IMR-90 (cell line): ENCODE measurements at places on chromosomes 5 and 9.

GRCh38 chr9:14347406-14348122 is 33.6 kb upstream of the NFIB start:
- H3K27ac ChIP-seq = no peak overlapping the region
- DNase-seq = no peak
- peaks cover 2% of the 10 kb centered on the region; the same call in 1 of the 2 replicates for H3K4me1 ChIP-seq
- H3K36me3 ChIP-seq = no peaks in the 10 kb centered on the region
- peaks cover 95% of the 10 kb centered on the region for H3K27me3 ChIP-seq

GRCh38 chr5:90169078-90169477 is 240.5 kb downstream of the CETN3 start:
- no peak overlapping the region for H3K4me3 ChIP-seq
- DNase-seq = no peak
- H3K27ac ChIP-seq = no peak overlapping the region
- H3K4me1 ChIP-seq = no peaks in the 10 kb centered on the region
- H3K36me3 ChIP-seq = no peaks in the 10 kb centered on the region

DNA sequence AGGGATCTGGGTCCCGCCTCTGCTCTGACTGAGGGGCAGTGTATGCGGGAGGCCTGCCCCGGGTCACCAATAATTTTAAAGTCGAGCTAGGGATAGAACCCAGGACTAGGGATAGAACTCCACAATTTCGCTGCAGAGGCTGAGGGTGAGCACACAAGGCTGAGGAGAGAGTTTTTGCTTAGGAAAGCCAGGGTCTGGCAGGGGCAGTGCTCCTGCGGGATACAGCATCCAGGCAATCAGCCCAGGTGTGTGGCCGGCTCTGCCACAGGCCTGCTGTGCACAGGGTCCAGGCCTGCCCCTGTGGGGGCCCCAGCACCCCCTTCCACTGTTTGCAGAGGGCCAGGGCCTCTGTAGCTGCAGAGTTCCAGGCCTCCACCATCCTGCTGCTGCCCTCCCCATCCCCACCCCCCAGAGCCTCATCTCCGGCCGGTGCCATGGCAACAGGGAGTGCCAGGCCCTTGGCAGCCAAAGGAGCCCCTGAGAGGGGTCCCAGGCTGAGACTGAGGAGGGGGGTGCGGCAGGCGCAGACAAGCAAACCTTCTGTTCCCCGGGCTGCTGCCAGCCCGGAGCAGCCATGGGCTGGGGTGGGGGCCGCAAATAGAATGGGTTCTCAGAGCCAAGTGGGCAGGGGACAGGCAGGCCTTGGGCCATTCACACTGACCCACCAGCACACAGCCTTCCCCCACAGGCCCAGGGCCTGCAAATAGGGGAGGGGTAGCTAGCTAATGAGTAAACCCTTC is 8.6 kb downstream of the PDGFRB start:
- H3K27ac ChIP-seq = peak overlapping the region; percentile 29
- H3K4me1 ChIP-seq = peaks cover 52% of the 10 kb centered on the region
- peaks cover 46% of the 10 kb centered on the region for H3K36me3 ChIP-seq
- no peak for DNase-seq
- H3K27me3 ChIP-seq = no peaks in the 10 kb centered on the region

DNA sequence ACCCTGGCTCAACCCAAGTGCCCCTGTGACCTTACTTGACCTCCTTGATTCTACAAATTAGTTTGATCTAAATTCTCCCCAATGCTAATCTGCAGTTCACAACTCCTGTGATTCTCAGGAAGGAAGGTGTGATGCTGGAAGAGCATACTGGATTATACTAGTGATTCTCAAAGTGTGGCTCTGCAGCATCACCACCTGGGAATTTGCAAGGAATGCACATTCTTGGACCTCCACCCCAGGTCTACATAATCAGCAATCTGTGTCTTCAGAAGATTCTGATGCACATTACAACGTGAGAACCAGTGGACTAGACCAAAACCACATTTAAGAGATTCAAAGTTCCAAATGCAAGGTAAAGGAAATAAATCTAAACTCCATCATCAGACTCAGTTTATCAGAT is 198.6 kb downstream of the AGTPBP1 start:
- no peaks in the 10 kb centered on the region for H3K36me3 ChIP-seq
- no peak overlapping the region for H3K4me3 ChIP-seq
- no peaks in the 10 kb centered on the region for H3K27me3 ChIP-seq
- H3K4me1 ChIP-seq = no peaks in the 10 kb centered on the region
- no peak overlapping the region for H3K27ac ChIP-seq

- no peak for DNase-seq
- H3K4me1 ChIP-seq = peaks cover 2% of the 10 kb centered on the region; the same call in 1 of the 2 replicates
- no peak overlapping the region for H3K4me3 ChIP-seq
- H3K36me3 ChIP-seq = no peaks in the 10 kb centered on the region
- no peak overlapping the region for H3K27ac ChIP-seq
- no peaks in the 10 kb centered on the region for H3K27me3 ChIP-seq
Observed at GRCh38 chr5:93995126-93995621, 253.8 kb upstream of the POU5F2 start.

DNA sequence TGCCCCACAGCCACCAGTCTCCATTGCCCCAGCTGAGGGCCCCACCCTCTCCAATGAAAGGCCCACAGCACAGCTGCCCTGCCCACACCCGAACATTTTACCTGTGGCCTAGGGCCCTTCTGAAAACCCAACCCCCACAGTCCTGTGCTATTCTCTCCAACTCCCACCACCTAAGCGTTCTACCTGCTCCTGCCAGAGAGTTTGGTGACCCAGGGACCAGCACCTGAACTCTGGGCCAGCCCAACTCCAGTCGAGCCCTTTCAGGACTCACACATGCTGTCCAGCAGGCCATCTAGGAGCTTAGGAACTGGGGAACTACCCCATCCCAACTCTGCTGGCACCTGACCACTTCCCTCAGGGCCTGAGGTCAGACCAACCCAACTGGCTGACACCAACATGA is 562.3 kb downstream of the DNAH5 start:
- H3K36me3 ChIP-seq = no peaks in the 10 kb centered on the region
- no peaks in the 10 kb centered on the region for H3K4me1 ChIP-seq
- DNase-seq = no peak
- no peaks in the 10 kb centered on the region for H3K27me3 ChIP-seq
- no peak overlapping the region for H3K27ac ChIP-seq

DNA sequence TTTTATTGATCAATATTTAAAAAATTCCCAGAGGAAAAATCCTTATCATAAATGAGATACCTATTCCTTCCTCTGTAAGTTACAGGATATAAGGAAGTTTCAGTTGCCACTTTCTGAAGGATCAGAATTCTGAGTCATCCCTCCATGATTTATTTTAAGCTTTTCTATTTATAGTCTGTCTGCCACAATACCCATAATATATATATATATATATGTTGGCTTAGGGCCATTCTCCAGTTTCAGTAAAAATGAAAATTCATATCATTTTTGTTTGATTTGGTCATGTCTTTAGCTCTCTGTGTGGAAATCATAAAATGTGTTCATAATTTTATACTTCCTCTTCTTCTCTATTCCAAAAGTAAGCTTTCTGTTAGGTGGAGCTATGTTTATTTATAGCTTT is 215.8 kb upstream of the CYLC2 start:
- no peaks in the 10 kb centered on the region for H3K4me1 ChIP-seq
- H3K27me3 ChIP-seq = no peaks in the 10 kb centered on the region
- no peak overlapping the region for H3K27ac ChIP-seq
- no peaks in the 10 kb centered on the region for H3K36me3 ChIP-seq
- no peak for DNase-seq

GRCh38 chr9:109143881-109144562 is 23.0 kb downstream of the FRRS1L start:
- peaks cover 8% of the 10 kb centered on the region for H3K27me3 ChIP-seq
- peak; percentile 13 for DNase-seq
- H3K27ac ChIP-seq = no peak overlapping the region
- no peaks in the 10 kb centered on the region for H3K4me1 ChIP-seq
- H3K4me3 ChIP-seq = no peak overlapping the region
- H3K36me3 ChIP-seq = no peaks in the 10 kb centered on the region

- no peaks in the 10 kb centered on the region for H3K36me3 ChIP-seq
- H3K27me3 ChIP-seq = no peaks in the 10 kb centered on the region
- H3K4me1 ChIP-seq = no peaks in the 10 kb centered on the region
- no peak overlapping the region for H3K27ac ChIP-seq
- no peak for DNase-seq
- H3K4me3 ChIP-seq = no peak overlapping the region
Observed at GRCh38 chr5:5217371-5217770, 77.2 kb downstream of the ADAMTS16 start.

- H3K27me3 ChIP-seq = no peaks in the 10 kb centered on the region
- H3K36me3 ChIP-seq = no peaks in the 10 kb centered on the region
- H3K4me3 ChIP-seq = no peak overlapping the region
Observed at GRCh38 chr9:106420511-106420944, 442.4 kb upstream of the ZNF462 start.

DNA sequence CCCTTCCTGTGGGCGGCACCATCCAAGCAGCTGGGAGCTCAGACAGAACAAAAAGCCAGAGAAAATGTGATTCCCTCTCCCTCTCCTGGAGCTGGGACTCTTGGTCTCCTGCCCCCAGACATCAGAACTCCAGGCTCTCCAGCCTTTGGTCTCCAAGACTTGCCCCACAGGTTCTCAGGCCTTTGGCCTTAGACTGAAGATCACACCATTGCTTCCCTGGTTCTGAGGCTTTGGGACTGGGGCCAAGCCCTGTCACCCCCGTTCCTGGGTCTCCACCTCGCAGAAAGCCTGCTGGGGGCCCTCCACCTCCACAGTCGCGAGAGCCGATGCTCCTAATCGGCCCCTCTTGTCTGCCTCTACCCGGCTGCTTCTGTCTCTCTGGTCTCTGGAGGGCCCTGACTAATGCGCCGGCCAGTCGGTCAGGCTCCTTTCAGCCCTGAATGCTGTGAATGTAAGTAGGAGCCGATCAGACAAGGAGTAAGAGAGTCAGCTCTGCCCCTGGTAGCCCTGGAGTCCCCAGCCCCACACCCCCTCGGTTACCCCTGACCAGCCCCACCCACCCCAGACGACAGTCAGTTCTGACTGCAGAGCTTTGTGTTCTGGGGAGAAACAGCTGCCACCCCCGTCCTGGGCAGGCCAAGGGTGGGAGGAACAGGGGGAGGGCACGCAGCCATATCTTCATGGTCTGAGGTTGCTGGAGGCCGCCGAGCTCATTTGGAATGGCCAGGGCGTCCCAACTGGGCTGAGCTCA is 57.5 kb downstream of the VAV2 start:
- DNase-seq = no peak
- no peak overlapping the region for H3K4me3 ChIP-seq
- peaks cover 12% of the 10 kb centered on the region for H3K36me3 ChIP-seq
- H3K4me1 ChIP-seq = peaks cover 17% of the 10 kb centered on the region
- H3K27ac ChIP-seq = no peak overlapping the region
- no peaks in the 10 kb centered on the region for H3K27me3 ChIP-seq

DNA sequence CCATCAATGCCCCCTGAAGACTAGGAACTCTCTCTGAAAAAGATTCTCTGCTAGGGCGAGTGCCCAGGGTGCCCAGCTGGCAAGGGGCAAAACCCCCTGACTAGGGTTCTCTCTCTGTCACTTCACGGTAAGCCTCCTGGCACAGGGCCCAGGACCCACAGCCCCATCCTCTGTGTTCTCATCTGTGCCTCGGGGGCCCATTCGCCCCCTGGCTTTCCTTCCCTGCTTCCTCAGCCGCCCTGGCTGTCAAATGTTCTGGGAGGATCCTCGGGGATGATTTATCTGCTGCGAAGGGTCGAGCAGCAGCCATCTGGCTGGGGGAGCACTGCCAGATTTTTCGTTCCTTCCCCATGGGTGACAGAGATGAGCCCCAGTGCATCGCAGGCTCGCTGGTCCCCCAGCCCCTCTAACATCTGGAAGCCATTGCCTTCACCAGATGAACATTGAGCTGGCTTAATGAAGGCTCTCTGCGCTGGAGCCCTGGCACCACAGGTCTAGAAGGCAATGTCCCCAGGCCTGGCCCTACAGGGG is 24.2 kb downstream of the HMCN2 start:
- no peak overlapping the region for H3K27ac ChIP-seq
- peaks cover 84% of the 10 kb centered on the region for H3K27me3 ChIP-seq
- peaks cover 3% of the 10 kb centered on the region; the same call in 1 of the 2 replicates for H3K4me1 ChIP-seq
- H3K4me3 ChIP-seq = no peak overlapping the region
- H3K36me3 ChIP-seq = no peaks in the 10 kb centered on the region

- DNase-seq = no peak
- H3K27ac ChIP-seq = no peak overlapping the region
- H3K4me1 ChIP-seq = no peaks in the 10 kb centered on the region
- no peaks in the 10 kb centered on the region for H3K36me3 ChIP-seq
- no peak overlapping the region for H3K4me3 ChIP-seq
Observed at GRCh38 chr5:4058899-4059298, 463.3 kb downstream of the IRX1 start.

DNA sequence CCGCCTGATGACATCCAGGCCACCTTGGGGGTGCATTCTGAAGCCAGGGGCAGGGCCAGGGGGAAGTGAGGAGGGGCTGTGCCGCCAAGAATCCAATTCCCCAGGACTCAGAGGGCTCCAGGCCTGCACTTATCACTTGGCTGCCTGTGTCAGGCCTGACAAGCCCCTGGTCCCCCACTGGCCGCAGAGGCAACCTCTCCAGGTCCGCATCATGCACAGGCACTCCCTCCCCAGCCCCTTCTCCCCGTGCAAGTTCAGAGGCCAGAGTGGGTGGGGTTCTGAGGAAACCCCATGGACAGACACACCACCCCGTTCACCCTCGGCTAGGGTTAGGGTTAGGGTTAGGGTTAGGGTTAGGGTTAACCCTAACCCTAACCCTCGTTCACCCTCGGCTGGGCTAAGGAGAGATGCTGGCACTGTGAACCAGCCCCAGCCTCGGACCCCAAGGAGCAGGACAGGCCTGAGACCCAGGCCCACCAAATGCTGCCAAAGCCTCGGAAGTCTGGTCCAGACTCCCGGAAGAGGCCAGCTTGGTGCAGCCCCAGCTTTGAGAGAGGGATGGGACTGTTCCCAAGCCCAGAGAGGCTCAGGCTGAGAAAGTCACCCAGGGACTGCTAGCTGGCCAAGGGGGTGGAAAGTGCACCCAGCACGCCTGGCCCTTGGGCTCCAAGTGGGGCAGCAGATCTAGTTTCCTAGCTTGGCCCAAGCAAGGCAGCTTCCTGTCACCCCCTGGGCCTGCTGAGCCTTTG is 4.9 kb downstream of the LCN2 start:
- no peaks in the 10 kb centered on the region for H3K4me1 ChIP-seq
- peaks cover 14% of the 10 kb centered on the region; the same call in 1 of the 2 replicates for H3K27me3 ChIP-seq
- no peak for DNase-seq
- H3K27ac ChIP-seq = no peak overlapping the region

DNA sequence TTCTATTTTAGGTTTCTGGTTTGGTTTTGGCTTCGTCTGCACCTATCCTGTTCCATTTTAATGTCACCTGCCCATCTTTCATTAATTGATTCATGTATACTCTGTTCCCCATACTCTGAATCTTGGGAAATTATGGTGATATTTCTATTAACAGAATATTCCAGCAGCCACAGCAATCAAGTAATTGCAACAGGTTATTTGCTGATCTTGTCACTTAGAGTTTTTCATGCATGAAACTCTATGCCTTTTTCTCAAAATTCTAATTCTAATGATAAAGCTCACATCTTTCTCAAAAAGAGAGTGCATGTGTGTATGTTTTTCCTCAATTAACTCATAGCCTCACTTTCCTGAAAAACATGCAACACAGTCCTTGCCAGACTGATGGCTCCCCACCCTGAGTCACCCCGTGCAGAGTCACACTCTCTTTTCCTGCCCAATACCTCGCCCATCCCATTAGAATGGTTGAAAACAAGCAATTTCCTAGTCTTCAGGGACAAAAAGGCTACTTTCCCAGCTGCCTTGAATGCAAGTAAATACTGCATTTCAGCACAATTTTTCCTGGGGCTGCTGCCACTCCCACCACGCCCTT is 15.6 kb downstream of the GFRA3 start:
- H3K27me3 ChIP-seq = peaks cover 30% of the 10 kb centered on the region
- H3K4me1 ChIP-seq = no peaks in the 10 kb centered on the region
- no peak for DNase-seq
- H3K27ac ChIP-seq = no peak overlapping the region
- H3K36me3 ChIP-seq = no peaks in the 10 kb centered on the region
- H3K4me3 ChIP-seq = no peak overlapping the region
